Hematopoietic multipotent progenitor cell treated with erythropoietin and hydrocortisone succinate and interleukin-3 and kit ligand, for 17 days (in vitro differentiated cells): ENCODE measurements at places on chromosomes 5 and 9.

DNA sequence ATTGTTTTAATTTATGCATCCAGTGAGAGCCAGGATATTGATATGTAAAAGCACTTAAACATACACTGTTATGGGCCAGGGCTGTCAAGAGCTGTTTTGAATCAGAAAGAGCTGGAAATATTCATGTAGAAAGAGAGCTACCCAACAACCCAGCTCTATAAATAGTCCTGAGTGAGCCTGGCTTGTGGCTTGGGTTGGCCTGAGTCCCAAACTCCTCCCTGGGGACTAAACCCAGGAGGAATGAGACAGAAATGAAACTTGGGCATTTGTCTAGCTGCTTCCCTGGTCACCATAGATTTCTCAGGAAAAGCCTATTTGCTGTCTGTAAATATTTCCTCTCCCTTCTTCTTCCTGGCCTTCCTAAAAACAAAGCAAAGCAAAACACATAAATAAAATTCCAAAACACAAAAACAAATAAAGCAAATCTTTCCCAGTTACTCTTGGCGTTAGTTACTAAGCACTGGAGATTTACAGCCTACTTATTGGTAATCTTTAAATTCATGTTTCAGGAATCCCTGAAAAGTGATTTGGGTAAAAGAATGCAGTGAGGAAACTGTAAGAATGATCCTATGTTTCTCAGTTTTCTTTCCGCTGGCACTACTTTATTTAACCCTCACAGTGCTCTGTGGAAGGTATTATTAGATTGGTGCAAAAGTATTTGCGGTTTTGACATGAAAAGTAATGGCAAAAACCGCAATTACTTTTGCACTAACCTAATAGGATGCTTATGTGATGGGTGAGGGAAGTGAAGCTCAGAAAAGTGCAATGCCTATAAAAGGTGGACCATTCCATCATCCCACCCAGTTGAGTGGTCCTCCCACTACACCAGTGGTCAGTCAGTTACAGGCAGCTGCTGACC is 111.8 kb downstream of the CARTPT start:
- no peak for DNase-seq

GRCh38 chr5:138536665-138537315 is 6.2 kb downstream of the ETF1 start:
- no peak for DNase-seq

DNA sequence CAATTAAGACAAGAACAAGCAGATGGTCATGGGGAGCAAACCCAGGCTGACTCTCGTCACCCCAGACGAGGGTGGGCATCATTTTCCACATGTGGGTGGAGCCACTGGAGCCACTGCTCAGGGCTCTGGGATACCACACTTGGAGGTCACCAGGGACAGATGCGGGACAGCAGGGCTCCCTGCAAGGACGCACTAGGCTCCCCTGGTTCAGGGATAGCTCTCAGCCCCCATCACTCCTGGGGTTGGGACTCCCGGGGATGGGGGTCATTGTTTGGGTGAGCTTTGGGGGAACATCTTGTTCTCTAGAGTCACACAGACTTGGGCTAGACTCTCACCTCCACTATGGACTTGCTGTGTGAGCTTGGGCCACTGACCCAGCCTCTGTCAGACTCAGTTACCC is 57.8 kb downstream of the GTF3C4 start:
- no peak for DNase-seq

DNA sequence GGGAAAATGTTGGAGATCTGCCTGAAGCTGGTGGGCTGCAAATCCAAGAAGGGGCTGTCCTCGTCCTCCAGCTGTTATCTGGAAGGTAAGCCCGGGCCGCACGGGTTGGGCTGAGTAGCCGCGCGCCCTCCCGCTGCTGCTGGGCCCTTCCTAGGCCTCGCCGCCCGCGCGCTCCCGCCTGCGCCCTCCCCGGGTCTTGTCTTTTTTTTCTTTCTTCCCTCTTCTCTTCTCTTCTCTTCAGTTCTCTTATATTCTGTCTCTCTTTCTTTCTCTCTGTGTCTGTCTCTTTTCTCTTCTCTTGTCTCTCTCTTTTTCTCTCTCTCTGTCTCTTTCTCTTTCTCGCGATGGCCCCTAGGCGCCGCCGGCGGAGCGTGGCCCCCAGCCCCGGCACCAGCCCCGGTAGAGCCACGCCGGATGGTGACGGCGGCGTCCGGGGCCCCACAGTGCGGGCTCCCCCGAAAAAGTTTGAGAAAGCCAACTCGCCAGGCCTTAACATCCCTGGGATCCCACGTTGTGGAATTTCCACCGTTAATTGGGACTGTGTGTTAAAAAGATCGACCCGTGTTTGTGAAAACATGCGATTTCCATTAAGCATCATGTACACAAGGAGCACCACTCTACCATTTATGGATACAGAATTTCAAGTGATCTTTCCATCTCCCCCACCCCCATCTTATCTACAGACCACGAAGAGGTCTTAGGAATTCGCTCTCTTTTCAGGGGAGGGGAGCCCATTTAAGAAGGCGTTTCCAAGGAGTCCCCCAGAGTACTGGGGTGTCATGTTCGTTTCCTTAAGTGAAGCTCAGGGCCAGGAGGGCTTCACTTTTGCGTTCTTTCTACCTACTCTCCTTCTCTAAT is 616 bp downstream of the ABL1 start:
- no peak for DNase-seq

DNA sequence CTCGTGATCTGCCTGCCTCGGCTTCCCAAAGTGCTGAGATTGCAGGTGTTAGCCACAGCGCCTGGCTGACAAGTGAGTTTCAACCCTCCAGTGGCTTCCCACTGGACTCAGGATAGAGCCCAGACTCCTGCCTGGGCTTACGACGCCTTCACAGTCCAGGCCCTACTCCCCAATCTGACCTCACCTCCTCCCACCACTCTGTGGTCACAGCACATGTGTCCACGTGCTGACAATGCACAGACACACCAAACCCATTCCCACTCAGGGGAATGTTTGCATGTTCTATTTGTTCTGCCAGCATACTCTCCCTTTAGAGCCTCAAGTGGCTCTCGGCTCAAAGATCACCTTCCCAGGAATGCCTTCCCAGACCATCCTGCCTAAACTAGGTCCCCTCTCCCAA is 31.1 kb upstream of the TRIM14 start:
- no peak for DNase-seq

DNA sequence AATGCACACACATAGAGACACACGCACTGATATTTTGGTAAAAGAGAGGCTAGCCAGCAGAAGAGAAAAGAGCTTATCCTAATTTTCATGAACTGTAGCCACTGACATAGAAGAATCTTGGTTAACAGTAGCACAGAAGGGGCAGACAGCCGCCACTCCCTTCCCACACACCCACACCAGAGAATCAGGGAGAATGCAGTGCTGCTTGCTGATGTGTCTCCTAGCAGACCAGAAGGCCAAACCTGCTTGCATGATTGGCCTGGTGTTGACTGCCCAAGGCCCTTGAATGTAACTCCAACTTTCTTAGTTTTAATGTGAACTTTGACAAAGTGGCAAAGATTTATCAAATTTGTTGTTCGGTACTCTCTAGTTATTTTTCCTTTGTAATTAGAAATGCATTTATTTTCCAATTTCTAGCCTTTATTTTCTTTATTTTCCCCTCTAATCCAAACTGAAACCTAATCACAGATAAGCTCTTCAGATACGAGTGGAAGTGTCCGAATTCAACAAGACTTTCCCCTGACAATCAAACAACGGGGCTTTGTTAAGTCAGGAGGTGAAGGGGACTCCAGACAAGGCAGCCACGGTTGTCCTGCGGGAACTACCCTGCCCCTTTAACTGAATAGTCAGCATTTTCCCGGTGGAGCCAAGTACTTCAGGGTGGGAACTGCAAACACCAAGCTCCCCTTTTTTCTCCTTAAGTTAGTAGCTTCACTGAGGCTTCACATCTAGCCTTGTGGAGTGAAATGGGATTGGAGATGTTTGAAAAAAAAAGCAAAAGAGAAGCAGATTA is 81.9 kb upstream of the CTSL start:
- no peak for DNase-seq

DNA sequence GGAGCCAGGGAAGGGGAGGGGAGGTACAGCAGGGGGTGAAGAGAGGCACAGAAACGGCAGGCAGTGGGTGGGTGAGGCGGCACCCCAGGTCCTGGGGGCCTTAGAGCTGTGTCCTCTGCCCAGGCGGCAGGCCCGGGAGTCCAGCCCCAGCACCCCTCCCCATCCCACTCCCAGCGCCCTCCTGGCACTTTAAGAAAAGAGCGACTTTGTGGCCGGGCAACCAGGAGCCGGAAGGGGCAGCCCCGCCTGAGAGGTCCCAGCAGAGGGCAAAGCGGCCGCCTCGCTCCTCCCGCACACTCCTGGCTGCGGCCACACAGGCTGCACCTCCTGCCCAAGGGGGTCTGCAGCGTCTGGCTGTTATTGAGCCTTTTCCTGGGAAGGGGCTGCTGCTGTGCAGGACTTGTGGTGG is 42.6 kb downstream of the NACC2 start:
- no peak for DNase-seq

- DNase-seq: no peak
Measured at GRCh38 chr9:84828046-84828445, 158.5 kb downstream of the NTRK2 start.

DNA sequence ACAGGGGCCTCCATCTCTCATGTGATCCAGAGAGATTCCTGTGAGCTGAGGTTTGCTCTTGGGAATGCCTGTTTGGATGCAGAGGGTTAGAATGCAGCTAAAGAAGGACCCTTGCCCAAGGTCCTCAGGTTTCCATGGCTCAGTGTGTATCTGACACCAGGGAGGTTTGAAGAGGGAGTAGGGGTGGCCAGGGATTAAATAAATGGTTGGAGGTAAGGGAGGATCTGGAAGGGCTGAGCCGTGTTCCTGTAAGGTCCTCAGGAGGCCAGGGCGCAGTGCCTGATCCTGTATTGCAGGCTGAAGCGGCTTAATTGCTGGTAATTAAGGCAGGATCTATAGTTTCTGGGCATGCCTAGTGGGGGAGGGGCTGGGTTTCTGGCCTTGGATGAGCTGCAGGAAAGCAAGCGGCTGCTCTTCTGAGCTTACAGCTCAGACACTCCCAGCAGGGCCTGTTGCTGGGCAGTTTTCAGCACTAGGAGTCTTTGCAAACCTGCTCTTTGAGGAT is 41.5 kb upstream of the MAP1B start:
- DNase-seq: no peak

DNA sequence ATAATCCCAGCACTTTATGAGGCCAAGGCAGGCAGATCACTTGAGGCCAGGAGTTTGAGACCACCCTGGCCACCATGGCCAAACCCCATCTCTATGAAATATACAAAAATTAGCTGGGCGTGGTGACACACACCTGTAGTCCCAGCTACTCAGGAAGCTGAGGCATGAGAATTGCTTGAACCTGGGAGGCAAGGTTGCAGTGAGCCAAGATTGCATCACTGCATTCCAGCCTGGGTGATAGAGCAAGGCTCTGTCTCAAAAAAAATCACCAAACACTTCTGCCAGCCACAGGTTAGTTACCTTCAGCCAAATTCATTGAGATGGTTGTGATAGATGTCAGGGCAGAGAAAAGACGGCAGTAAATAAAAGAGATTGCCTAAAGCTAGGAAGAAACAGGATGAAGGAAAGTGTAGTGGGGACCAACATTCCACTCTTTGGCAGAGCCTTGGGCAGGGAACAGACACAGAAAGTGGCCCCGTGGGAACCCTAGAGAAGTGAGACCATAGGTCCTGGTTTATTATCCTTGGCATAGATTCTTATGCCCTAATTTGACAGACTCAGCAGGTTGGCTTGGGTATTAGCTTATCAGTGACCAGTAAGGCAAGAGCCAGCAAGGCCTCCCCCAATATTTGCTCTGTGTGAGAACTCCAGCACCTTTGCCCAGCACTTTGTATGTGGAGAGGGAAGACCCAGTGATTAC is 5.5 kb upstream of the CEP120 start:
- no peak for DNase-seq

- no peak for DNase-seq
Measured at GRCh38 chr9:26311463-26311995, 581.1 kb downstream of the CAAP1 start.

- no peak for DNase-seq
Measured at GRCh38 chr9:97052735-97053134, 13.8 kb upstream of the CTSV start.

DNA sequence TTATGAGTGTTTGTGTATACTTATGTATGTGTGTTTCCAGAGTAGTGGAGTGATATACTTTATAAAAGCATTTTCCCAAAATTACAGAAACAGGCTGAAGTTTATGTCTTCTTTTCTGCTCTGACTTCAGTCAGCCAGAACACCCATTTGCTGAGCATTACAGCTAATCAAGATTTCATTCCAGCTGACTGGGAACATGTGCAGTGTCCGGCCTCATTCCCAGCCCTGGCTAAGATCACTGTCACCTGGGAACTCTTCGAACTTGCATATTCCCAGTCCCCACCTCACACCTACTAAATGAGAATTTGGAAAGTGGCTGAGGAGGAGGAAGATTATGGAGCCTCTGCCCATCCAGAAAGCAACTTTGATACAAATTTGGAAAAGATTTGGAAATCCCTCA is 90.8 kb upstream of the PRRC1 start:
- no peak for DNase-seq

- no peak for DNase-seq
Measured at GRCh38 chr5:21646469-21646868, 1206.7 kb downstream of the CDH12 start.

GRCh38 chr5:152472083-152472482 is 67.0 kb upstream of the NMUR2 start:
- DNase-seq: no peak

- DNase-seq: no peak
Measured at GRCh38 chr9:131045300-131046092, 36.5 kb downstream of the LAMC3 start.

DNA sequence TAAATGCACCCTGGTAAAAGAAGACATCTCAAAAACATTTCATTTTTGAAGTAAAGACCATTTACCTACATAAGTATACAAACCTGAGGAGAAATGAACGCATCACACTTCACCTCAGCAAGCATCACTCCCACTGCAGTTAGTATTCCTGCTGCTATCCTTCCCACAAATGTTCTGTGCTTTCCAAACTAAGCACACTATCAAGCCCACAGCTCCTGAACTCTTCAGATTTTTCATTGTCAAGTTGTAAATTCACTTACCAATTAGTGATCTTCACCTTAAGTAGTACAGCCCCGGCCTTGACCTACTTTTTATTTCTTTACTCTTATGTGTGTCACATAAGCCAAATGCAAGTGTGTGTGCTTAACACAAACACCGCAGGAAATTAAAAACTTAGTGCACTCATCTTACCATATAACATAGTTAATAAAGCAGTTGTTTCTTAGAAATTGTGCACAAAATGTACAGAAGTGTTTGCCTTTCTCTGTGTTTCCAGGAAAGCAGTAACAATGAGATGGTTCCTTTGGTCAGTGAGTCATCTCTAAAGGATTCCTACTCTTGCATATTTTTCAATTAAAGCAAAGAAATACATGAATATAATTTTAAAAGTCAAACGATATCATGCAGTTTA is 169.4 kb downstream of the APBA1 start:
- DNase-seq: no peak

- DNase-seq: no peak
Measured at GRCh38 chr9:129148463-129149204, 29.4 kb downstream of the IER5L start.

DNA sequence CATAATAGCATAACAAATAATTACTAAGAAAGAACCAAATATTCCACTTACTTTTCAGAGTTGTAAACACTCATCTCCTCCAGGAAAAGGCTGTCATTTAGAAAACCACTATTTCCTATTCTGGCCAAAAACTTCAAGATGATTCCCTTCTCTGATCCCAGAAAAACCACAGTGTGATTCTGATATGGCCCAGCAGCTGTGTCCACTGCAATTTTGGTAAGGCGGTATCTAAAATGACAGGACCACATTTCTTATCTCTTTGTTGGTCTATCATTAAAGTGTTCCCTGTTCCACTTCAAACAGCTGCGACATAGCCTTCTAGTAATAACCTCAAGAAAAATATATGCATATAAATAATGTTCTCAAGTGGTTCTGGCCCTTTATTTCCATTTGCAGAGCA is 96.1 kb downstream of the SEMA6A start:
- no peak for DNase-seq

GRCh38 chr9:33443047-33443446 is 4.3 kb downstream of the AQP3 start:
- DNase-seq: no peak
